ENCODE measurements at places on chromosomes 6 and 20.
A peak's percentile ranks its signal among the peaks of the same experiment; 100 is the strongest.

DNA sequence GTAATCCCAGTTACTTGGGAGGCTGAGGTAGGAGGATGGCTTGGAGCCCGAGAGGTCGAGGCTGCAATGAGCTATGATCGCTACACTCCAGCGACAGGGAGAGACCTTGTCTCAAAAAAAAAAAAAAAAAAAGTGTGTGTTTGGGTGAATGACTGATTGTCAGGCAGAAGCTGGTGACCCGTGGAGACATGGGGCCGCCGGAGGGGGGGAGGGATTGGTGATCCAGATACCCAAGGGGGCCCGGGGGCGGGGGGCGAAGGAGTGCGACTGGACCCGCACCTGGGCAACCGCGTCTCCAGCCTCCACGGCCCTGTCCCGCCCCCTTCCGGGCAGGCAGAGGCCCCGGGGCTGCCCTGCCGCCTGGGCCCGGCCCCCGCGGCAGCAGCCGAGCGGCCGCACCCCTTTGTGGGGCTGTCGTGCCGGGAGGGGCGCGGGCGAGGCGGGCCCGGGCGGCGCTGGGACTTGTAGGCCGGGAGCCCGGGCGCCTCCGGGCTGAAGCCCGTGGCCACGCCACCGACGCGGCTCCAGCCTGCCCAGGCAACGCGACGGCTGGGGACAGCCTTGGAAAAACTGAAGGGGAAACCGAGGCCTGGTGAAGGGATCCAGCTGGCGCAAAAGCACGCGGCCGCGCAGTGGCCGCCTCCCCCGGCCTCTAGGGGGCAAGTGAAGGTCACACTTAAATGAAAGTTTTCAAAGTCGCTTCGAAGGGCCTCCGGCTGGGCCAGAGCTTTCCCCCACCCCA, 2.1 kb upstream of the RBM38 start:
- peak; percentile 76 for DNase-seq

- no peak for DNase-seq
Measured at GRCh38 chr6:35449287-35449881, 2.8 kb upstream of the FANCE start.

GRCh38 chr6:54899442-54899841, 52.9 kb downstream of the FAM83B start:
- DNase-seq = no peak

GRCh38 chr6:149861603-149862423, 2.3 kb downstream of the LRP11 start:
- DNase-seq = no peak

DNA sequence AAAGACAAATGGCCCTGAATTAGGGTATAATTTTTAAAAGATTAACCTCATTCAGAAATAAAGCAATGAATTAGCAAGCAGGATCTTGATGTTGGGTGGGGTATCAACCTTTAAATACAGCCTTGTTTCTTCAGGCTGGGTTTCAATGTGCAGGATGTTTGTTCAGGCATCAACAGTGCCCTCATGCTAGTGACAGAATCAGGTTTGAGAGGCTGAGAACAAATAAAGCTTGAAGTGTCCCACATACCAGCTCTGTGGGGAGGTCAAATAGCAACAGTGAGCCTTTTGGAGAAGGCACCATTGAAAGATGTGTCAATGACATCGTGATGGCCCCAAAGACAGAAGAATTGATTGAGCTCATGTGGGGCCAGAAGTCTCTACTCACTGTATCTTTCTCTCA, 68.2 kb downstream of the MTFR2 start:
- DNase-seq = no peak

DNA sequence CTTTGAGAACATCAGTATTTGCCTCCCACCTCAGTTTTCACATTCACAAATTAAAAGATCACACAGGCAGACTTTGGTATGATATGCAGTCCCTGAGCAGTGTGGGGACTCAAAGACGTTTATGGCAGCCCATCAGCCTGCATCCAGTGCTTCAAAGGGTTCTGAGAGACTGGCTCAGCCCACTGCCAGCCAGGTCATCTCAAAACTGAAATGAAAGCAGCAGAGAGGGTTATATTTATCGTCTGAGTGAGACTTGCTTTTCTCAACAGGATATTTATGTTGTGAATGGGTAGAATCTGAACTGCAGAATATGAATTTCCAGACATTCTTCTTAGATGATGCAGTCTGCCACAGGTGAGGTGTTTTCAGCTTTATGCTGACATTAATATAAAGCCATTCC, 159.8 kb downstream of the NRN1 start:
- DNase-seq = no peak

DNA sequence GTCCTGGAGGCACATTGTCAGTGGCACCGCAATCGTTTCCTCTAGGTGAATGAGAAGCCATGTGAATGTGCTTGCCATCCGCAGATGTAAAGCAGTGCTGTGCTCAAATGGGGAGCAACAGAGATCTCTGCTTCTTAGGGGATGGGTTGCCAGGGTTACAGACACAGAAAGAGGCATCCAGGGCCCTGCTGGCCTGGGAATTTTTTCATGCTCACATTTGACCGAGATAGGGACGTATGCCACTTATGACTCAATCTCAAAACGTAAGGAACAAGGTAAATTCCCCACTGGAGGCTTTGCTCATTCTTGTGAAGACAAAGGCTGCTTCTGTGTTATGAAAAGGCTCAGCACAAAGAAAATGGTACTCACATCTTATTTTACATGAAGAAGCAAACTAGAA, 11.0 kb downstream of the C6orf118 start:
- no peak for DNase-seq

GRCh38 chr6:30684386-30685156, 1.9 kb downstream of the PPP1R18 start:
- no peak for DNase-seq

DNA sequence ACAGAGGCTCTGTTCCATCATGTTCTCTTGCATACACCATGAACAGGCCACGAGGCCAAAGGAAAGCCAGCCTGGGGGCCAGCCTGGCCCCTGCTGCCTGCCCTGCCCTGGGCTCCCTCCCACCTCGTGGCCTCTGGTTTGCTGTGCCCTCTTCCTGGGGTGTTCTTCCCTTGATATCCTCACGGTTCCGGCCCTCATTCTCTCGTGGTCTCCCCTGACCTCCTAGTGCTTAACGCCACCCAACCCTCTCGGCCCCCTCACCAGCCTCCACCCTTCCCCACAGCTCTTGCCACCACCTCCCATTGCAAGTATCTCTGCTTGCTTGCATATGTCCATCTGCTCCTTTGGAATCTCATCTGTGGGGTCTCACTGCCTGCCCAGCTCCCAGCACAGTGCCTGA, 73.0 kb downstream of the GNAS-AS1 start:
- no peak for DNase-seq

- DNase-seq = no peak
Measured at GRCh38 chr20:50217207-50217949, 26.7 kb downstream of the CEBPB start.

DNA sequence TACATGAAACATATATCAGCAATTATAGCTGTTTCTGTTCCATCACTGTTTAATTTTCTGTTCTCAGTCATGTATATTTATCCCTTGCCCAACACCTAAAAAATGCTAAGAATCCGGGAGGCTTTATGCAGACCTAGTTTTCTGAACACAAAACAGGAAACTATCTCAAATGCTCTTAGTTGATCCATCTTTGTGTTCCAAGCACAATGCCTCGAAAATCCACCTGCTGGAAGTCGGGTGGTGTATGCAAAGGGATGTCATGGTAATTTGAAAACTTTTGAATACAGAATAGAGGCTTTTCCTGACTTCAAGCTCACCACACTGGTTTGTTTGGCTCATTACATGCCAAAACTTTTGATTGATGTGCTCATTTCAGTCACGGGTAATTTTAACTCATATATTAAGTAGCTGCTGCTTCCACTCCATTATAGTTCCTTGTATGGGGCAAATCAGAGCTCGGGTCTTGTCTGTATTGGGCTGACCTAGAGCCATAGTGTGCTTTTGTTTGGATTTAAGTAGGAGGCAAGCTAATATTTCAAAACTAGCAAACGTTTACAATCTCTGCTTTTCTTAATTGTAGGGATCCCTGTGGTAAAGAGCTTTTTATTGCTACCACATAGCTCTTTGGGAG, 646.5 kb upstream of the EPHA7 start:
- no peak for DNase-seq

DNA sequence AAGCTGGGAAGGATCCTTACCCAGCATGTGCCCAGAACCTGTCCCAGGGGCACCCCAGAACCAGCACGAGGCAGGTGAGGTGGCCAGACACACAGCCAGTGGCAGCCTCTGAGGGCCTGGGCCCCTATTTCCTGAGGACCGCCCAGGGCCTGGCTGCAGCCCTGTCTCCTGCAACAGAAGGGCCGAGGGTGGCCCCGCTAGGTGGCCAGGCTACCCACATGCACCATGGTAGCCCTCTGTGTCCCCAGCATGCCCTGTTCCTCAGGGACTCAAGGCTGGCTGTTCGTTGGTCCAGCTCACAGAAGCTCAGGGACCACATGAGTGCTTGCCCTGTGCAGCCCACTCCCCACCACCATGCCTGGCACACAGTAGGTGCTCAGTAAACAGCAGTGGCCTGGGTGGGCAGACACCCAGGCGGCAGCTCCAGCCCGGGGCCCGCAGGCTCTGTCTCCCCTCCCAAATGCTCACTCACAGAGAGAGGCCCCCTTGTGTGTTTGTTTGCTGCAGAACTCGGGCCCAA, 8.2 kb downstream of the HRH3 start:
- DNase-seq = no peak

- peak; percentile 56 for DNase-seq
Measured at GRCh38 chr20:24694157-24694726, 224.8 kb downstream of the SYNDIG1 start.

DNA sequence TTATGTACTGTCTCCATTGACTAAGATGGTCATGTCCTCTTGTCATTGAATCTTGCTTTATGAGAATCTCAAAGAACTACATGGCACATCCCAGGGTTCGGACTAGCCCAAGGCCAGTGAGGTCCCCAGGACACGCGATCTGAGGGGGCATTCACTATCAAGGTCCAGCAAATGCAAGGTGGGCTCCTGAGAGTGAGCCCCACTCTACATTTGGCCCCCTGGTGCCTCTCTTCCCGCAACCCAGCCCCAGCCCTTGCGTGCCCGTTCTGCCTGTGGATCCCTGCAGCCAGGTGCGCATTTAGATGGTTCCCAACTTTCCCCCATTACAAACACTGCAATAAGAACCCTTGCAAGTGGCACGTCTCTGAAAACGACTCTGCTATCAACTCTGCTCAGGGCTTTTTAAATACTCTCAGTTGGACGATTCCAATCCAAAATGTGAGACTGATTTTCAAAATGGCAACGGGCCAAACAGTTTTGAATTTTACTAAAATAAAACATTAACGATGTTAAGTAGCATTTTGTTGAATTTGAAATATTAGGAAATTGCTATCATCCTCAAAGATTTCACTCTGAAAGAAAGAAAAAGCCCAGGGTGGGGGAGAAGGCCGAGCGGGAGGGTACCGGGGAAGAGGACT, 59.6 kb downstream of the NFATC2 start:
- no peak for DNase-seq

- DNase-seq = no peak
Measured at GRCh38 chr6:80287607-80288006, 181.1 kb downstream of the BCKDHB start.

GRCh38 chr6:232982-233640, 59.2 kb upstream of the DUSP22 start:
- DNase-seq = peak; percentile 50

GRCh38 chr6:36907781-36908180, 22.0 kb downstream of the C6orf89 start:
- DNase-seq = no peak

DNA sequence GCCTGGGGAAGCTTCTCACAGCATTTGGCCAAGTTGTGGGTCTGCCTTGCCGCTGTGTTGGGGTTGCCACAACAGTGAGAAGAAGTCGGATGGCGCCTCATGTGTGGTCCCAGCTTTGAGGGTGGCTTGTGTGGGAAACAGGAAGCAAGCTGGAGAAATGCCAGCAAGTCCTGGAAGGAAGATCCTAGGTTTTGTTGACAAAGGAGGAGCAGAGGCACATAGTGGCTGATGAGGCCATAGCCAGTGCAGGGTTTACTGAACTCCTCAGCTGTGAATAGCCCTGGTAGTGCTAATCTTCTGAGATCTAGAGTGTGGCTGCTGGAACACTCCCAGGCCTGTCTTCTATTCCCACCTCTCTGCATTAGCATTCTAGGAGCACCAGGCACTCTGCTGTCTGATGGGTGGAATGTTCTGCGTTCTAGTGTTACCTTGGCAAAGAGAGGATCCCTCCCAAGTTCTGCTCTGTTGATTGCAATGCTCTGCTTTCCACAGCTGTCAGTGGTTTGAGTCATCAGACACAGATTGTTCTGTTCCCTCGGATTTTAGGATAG, 25.2 kb downstream of the SNPH start:
- DNase-seq = no peak

GRCh38 chr6:82363428-82364086, at the start of gene TPBG:
Gene TPBG, plus strand, starts transcription at chr6:82363817. Its CDS starts 1,145 bp downstream, at chr6:82364962.
- DNase-seq = no peak

- no peak for DNase-seq
Measured at GRCh38 chr20:44231713-44232468, 15.2 kb upstream of the GDAP1L1 start.

DNA sequence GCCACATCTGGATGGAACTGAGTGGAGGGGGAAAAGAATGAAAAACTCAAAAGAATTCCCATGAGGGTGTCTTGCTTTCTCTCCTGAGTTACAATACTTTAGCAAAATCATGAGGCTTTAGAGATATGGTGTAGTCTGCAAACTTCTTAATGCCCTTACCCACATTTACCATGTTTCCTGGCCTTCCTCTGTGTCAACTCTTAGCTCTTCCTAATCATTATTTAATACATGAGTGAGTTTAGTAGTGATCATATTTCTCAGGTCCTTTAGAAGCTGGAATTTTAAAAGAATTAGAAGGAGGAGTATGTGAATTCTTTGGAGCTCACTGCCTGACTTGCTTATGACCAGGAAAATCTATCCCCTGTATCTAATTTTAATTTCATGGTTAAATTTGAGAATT, 39.0 kb downstream of the STX11 start:
- DNase-seq = no peak

- no peak for DNase-seq
Measured at GRCh38 chr6:7159790-7160525, 52.2 kb downstream of the RREB1 start.

Data from right atrium auricular region (tissue), 2 donors.